Hepatocyte (in vitro differentiated cells): ENCODE measurements at places on chromosomes 2 and 18. TPM values are rescaled to one million over a fixed set of nuclear protein-coding genes. Genes with fewer than 3 reads are reported as not detected.

TTC39C gene
- total RNA-seq, result 36.7 and 41.6 TPM in 2 replicates

- no peak for DNase-seq
Observed at GRCh38 chr2:55156326-55156725, 75.8 kb downstream of the CLHC1 start.

DNA sequence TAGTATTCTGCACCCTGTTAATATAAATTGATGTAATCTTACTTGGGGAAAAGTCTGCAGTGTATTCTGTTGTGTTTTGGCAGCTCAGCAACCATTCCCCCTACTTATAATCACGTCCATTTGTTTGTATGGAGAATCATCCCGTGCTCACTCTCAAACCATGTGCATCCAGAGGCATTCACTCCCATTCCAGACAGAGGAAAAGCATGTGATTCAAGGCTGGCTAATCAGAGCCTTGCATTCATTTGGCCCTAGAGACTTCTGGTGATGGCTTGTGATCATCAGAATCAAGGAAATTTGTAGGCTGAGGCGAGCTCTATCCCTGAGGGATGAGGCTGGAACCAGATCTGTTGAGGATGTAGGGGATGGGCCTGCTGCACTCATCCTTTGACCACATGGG is 5.1 kb upstream of the WIPF1 start:
- no peak for DNase-seq

DNA sequence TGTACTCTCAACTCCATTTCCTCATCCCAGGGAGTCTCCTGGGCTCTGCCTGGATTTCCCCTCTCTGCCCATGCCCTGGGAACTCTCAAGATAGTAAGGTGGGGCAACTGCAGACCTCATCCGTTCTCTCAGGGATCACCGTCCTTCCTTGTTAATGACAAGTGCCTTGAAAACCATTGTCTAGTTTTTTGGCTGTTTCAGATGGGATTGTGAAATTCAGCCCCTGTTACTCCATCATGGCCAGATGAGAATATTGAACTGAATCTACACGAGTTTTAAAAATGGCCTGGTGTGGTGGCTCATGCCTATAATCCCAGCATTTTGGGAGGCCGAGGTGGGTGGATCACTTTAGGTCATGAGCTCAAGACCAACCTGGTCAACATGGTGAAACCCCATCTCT is 665 bp upstream of the HRH4 start:
- no peak for DNase-seq

CRYGD gene
- not detected in 2 replicates for total RNA-seq

SLC8A1 gene
- 8.9 and 11.7 TPM in 2 replicates for total RNA-seq

DNA sequence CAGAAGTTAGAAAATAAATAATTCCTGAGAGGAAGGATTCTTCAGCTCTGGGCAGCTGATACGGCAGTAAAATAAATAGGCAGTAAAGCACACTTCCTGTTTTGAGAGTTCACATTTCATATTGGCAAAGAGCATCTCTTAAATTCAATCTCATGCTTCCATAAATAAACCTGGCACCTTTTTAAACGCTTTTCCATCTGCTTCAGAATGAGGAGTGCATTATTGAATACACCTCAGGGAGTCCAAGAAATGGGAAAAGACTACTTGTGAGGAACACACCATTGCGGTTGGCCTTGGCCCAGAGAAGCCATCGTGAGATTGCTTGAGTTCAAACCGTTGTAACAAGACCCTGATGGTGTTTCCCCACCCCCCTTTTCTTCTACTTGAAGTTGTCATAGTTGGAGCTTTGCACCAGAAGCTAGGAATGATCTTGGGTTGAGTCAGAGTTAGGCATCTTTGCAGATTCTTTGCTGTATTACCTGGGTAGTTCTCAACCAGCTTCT is 123.9 kb downstream of the RDH14 start:
- peak; percentile 15 for DNase-seq

GRCh38 chr18:50027996-50028395 is 167.0 kb downstream of the MYO5B start:
- DNase-seq, result no peak

ALK gene
- 0.20 and 0.27 TPM in 2 replicates for total RNA-seq

MC2R gene
- total RNA-seq, result not detected in 2 replicates

GRCh38 chr18:78974115-78974761 is 5.4 kb upstream of the SALL3 start:
- no peak for DNase-seq
